ENCODE measurements at places on chromosomes 1 and 21.

DNA sequence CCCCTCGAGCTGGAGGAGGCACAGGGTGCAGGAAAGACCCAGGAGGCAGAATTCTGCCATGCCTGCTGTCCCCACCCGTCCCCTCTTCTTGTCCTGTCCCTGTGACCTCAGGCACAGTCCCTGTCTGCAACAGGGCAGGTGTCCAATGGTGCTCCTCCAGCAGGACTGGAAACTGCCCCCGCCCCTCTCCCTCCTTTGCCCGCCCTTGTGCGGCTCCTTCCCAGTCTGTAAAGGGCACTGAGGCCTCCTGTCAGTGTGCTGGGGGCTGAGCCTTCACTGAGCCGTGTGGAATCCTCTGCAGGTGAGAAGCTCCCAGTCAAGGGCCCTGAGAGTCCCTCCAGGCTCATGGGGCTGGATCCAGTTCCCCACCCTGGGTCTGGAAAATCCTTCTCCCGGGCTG, 28.9 kb downstream of the PRDM16 start:
- no peak for DNase-seq

GRCh38 chr1:95770581-95770980, 536.6 kb downstream of the RWDD3 start:
- no peak for DNase-seq

DNA sequence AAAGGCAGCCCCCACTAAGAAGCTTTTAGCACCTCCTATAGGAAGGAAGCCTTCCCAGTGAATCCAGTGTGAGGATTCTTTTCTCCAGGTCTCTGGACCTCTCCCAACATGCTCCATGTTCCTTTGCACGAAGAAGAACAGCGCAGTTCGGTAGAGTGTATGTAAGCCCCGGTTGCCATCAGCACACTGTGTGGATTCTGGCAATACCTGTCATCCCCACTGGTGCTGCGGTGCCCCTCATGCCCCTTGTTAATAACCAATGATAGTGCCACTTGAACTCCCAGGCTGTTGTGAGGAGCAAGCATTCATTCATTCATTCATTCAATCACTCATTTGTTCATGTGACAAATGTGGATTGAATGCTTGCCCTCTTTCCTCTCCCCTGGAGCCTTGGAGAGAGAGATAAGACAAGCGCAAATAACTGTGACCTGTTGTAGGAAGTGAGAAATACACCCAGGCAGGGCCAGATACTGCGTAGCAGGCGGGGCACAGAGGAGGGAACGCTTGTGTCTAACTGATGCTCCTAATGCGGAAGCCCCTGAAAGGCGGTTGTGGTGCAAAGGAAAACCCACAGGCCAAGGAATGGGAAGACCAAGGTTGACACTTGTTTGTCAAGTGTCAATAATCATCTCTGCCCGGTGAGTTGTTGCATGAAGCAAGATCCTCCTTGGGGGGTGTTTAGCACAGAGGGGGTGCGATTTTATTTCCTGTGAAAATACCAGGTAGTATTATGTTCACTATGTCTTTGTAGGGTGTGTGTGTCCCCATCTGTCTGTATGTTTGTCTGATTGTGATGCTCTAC, 9.8 kb downstream of the LGR6 start:
- peak; percentile 62 for DNase-seq

DNA sequence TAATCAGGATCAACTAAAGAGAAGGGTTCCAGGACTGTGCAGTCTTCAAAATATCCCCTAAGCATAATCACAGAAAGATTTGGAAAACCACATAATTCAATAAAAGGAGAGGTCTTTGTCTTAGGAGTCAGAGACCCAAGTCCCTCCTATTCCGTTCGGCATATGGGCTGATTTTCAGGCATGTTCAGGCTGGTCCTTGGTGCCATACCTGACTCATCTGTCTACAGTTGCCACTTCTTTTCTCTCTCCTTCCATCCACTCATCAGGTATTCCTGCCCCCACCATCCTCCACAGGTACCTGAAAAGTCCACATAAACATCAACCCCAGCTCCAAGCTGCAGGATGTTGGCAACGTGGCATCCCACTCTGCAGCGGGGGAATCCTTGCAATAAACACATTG, 29.7 kb upstream of the RPL11 start:
- DNase-seq: no peak

- DNase-seq: no peak
These were observed 294.1 kb upstream of the VAMP3 start for GRCh38 chr1:7476861-7477547.

GRCh38 chr1:63321785-63322113, 618 bp upstream of the FOXD3 start:
- no peak for DNase-seq

GRCh38 chr21:43287111-43287760, 118.4 kb downstream of the CRYAA start:
- DNase-seq: peak; percentile 97

GRCh38 chr1:108208724-108209446, 8.7 kb upstream of the SLC25A24 start:
- DNase-seq: no peak

GRCh38 chr1:15347182-15347581, 62.5 kb upstream of the EFHD2 start:
- no peak for DNase-seq

DNA sequence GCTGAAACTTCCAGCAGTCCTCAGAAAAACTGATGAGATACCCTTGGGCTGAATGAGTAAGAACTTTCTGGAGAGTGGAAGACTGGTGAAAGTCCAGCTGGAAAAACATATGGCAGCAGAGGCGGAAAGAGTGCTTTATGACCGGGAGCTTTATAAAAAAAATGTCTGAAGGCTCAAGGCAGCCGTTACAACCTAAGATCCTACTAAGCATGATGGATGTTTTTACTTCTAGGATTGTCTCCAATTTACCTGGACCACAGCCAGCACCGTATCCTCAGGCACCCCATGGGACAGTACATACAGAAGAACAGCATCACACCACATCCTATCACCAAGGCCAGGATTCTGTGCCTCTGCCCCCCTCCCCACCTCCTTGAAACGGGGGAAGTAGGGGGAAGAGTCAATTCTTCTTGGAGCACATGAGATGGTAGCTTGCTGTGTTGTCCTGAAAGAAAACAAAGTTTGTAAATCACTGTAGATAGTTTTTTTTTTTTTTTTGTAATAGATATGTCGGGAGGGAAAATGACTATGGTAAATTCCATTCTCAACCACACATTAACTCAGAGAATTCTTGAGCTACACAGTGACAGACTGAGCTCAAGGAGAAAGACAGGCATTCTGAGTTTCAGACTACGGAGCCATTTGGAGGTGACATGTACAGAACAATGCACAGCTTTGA, 11.8 kb upstream of the IRF2BP2 start:
- no peak for DNase-seq

GRCh38 chr1:19070891-19071621, 114.6 kb upstream of the IFFO2 start:
- DNase-seq: no peak

GRCh38 chr1:246608616-246609376, 42.5 kb downstream of the CNST start:
- peak; percentile 98 for DNase-seq

- no peak for DNase-seq
These were observed 1656.1 kb downstream of the KCNT2 start for GRCh38 chr1:194952171-194952570.

- DNase-seq: no peak
These were observed 14.7 kb downstream of the PKN2 start for GRCh38 chr1:88698764-88699163.

GRCh38 chr1:31058012-31058411, 7.5 kb downstream of the PUM1 start:
- DNase-seq: no peak

- no peak for DNase-seq
These were observed 23.7 kb downstream of the ABCG1 start for GRCh38 chr21:42242611-42243010.

DNA sequence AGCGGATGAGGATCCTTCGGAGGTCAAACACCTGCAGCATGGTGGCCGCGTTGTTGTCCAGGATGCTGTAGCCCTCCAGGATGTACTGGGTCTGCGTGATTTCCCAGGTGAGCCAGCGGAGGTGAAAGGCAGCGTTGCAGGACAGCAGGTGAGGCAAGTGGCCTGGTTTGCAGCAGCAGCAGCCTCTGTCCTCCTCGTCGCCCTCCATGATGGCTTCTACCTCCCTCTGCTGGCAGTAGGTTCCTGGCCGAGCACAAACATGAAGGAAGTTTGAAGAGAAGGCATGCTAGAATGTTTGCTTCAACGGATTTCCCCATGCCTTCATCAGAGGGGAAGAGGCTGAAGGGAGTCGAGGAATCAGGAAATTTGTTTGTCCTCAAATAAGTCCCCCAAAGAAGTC, 74.7 kb downstream of the NTPCR start:
- peak; percentile 66 for DNase-seq

DNA sequence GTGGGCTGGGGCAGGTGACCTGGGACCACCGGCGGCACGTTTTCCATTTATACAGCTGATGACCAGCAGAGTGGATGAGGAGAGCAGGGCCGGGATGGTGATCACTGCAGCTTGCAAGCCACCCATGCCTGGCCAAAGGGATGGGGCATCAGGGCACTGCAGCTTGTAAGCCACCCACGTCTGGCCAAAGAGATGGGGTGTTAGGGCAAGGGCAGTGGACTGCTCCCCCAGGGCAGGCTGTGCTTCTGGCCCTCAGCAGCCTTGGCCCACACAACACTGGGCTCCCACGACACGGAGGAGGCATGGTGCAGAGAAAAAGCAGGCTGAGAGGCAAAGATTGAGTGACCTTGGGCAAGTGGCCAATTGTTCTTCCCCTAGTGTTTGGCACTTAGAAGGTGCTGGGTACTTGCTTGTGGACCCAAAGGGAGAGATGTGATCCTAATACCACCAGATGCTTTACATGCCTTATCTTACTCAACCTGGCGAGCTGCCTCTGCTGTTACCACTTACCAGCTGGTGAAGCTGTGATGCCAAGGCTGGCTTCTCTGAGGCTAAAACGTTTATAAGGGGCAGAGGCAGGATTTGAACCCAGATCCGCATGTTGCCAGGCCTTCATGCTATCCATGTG, 48.3 kb downstream of the TRIM62 start:
- no peak for DNase-seq

- no peak for DNase-seq
These were observed 73.3 kb upstream of the SLC44A3 start for GRCh38 chr1:94746635-94747525.

DNA sequence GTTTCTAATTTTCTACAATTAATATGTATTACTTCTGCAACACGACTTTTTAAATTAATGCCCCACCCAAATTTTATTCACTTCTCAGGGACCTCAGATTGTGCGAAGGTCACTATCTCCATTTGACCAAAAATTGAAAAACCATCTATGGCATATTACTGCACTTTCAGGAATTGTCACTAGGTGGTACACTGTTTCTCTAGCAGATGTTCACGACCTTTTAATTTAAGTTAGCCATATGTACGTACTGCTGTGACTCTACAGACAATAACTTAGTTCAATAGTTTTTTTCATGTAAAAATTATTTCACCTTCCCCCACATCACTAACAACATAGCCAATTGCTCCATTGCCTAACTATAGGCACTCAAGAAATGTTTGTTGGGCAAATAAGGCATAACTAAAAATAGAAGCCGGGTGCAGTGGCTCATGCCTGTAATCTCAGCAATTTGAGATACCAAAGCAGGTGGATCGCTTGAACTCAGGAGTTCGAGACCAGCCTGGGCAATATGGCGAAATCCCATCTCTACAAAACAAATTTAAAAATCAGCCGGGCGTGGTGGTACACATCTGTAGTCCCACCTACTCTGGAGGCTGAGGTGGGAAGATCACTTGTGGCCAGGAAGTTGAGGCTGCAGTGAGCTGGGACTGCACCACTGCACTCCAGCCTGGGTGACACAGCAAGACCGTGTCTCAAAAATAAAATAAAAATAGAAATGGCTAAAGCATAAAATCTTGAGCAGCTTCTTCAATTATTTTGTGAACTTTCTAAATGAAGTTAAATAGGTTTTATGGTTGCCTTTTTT, 75.7 kb upstream of the PKN2 start:
- peak; percentile 92 for DNase-seq

DNA sequence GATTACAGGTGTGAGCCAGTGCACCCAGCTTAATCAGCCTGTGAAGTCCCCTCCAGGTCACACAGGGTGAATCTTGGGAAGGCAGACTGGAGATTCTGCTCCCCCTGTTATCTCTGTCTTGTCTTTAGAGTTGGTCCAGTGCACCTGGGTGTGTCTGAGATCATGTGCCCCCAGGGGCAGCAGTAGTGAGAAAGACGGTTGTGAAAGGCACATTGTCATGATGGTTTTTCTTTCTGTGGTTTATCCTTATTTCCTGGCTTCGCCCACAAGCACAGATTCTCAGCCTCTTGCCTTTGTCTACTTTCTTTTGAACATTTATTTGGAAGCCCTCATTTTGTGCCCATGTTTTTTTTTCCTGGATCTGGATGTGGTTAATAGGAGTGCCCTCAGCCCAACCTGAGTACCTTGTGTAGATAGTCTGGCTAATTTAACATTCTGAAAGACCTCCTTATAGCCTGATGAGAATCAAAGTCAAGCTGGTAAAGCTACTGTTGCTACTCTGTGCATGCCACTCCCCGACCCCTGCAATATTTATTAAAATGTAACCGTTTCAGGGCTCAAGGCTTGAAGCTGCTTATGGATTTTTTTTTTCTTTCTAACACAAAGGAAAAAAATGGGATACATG, 23.7 kb downstream of the UCK2 start:
- no peak for DNase-seq

DNA sequence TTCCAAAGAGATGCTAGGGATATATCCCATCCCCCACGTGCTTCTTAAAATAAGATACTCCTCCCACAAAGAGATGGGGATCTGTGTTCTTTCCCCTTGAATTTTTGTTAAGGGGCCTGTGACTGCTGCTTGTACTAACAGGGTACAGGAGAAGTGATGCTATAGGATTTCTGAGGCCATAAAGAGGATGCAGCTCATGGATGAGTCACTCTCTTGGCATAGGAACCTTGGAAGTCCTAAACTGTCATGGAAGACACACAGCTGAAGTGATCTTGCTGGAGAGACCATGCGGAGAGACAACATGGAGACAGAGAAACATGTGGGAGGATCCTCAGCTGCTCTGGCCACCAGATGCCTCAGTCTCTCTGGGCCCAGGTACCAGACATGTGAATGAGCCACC, 157.2 kb downstream of the S1PR1 start:
- no peak for DNase-seq

GRCh38 chr1:69898403-69898947, 306.9 kb downstream of the LRRC40 start:
- no peak for DNase-seq

DNA sequence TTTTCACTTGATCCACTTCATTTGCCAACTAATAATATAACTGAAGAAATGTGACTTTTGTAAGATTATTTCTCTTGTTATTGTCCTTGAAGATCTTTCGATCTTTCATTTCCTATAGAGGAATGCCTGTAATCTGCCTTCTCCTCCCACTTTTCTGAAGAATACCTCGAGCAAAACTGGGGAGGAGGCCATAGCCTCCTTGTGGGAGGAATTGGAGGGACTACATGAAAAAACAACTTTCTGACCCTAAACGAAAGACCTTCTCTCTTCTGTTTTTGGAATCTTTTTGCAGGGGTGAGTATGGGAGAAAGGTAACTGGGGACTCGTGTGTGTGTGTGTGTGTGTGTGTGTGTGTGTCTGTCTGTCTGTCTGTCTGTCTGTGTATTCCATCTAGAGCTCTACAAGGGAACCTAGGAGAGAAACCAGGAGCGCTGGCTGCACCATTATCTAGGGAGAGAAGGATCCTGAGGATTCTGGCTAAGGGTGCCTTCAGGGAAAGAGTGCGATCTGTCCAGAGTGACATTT, 32.4 kb upstream of the MAB21L3 start:
- DNase-seq: no peak

GRCh38 chr1:112866151-112866550, 89.8 kb downstream of the SLC16A1 start:
- DNase-seq: peak; percentile 10

All from DMS53 (cell line).